Upper lobe of left lung (tissue), 6 donors: ENCODE measurements at places on chromosomes 5 and 9. TPM values are rescaled to one million over a fixed set of nuclear protein-coding genes. Genes with fewer than 3 reads are reported as not detected.
A peak's percentile ranks its signal among the peaks of the same experiment; 100 is the strongest.

Gene ANKRD18A
- 14.4 TPM for total RNA-seq

Gene SPATA9
- total RNA-seq: not detected

- H3K4me3 ChIP-seq: no peak overlapping the region
- peaks cover 2% of the 10 kb centered on the region for H3K27me3 ChIP-seq
- no peaks in the 10 kb centered on the region for H3K4me1 ChIP-seq
- H3K36me3 ChIP-seq: no peaks in the 10 kb centered on the region
- no peak overlapping the region for H3K27ac ChIP-seq
Measured at GRCh38 chr5:73317523-73317922, 131.1 kb downstream of the FOXD1 start.

DNA sequence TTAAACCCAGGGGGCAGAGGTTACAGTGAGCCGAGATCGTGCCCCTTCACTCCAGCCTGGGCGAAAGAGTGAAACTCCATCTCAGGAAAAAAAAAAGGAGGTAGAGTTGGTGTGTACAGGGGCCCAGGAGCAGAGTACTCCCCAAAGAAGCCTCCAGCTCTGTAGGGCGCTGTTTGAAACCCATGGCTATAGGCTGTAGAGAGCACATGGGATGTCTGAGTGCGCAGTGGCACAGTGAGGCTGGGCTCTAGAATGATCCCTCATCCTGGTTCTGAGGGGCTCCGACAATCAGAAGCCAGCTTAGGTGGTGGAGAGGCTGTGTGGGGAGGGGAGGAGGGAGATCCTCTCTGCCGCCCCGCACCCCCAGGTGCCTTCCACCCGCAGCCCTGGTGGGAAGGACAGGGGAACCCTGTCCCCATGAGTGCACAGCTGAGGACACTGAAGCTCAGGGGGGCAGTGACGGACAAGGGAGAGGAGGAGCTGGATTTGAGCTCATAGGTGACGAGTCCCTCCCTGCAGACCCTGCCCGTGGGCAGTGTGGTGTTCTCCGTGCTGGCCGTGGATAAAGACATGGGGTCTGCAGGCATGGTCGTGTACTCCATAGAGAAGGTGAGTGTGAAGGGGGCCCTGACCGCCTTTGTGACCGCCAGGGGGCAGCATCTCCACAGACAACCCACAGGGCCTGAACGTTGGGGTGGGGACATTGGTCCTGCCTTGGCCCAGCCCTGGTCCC, 24.6 kb downstream of the CDHR2 start:
- H3K4me3 ChIP-seq: no peak overlapping the region
- H3K27ac ChIP-seq: no peak overlapping the region
- DNase-seq: peak; percentile 69

DNA sequence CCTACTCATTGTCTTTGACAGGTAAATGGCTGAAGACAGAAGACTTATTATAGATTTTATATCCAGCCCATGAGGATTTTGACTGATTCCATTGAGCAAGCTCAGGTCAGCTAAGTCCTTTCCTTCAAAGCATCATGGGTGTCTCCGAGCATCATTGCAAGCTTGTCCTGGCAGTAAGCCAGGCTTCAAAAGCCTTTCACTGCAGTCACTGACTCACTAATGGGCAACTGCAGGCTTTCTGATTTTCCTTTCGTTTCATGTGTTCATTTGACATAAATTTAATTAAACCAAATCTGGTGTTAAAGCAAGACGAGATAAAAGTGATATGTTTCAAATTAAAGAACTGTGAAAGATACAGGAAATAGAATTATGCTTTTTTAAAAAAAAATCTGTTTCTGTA, 426.2 kb downstream of the ANXA1 start:
- no peak overlapping the region for H3K27ac ChIP-seq
- DNase-seq: no peak
- no peak overlapping the region for H3K4me3 ChIP-seq
- H3K4me1 ChIP-seq: no peaks in the 10 kb centered on the region
- no peaks in the 10 kb centered on the region for H3K27me3 ChIP-seq
